Karpas-422 (cell line): ENCODE measurements at places on chromosomes 16 and 17.

DNA sequence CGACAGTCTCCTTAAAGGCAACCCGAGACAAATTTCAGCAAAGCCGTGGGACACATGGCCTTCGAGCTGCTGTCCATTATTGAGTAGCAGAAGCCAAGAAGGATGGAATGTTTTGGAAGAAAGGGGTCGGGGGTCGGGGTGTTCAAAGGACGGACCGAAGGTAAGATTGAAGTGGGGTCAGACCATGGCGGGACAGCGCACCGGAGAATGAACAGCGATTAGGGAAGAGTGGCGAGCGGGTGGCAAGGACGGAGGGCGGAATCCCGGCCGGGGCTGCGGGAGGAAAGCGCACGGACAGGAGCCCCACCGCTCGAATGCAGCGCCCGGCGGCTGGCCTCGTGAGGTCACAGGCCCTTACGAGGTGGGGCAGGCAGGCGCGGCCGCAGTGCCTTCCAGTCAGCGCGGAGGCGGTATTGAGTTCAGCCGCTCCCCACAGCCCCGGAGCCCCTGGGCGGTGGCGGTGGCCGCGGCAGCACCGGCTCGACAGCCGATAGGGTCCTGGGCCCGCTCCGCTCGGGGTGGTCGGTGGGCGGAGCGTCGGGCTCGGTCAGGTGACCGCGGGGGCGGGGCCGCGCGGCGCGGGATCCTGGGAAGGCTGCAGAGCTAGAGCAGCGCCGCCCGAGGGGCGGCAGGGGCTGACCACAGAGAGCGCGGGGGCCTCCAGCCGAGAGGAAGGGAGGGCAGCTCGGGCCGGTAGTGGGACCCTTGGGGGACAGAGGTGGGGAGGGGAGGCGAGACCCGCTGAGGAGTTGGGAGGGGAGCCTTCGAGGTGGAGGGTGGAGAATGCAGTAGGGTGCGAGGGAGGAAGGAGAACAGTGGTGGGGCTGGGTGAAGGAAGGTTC, at the start of gene EFCAB13:
TSS of gene EFCAB13 (plus strand) at position 574 of the 842 bp plus-strand sequence. CDS start 4,399 bp downstream, outside the sequence.
- no peaks in the 10 kb centered on the region for H3K27me3 ChIP-seq
- DNase-seq: no peak
- peaks cover 18% of the 10 kb centered on the region for H3K4me1 ChIP-seq
- peak within 1 kb of the TSS; percentile 65 for H3K4me3 ChIP-seq
- H3K27ac ChIP-seq: no peak within 1 kb of the TSS
- no peaks in the 10 kb centered on the region for H3K36me3 ChIP-seq

GRCh38 chr17:48102798-48103715, 1.8 kb upstream of the CBX1 start:
- no peaks in the 10 kb centered on the region for H3K27me3 ChIP-seq
- H3K4me3 ChIP-seq: no peak overlapping the region
- no peak overlapping the region for H3K27ac ChIP-seq

- H3K4me1 ChIP-seq: no peaks in the 10 kb centered on the region
- no peak for DNase-seq
- H3K27ac ChIP-seq: no peak overlapping the region
Observed at GRCh38 chr17:61662741-61663140, 71.7 kb upstream of the NACA2 start.

GRCh38 chr16:86091976-86092375, 193.0 kb downstream of the IRF8 start:
- H3K27ac ChIP-seq: no peak overlapping the region
- H3K4me1 ChIP-seq: no peaks in the 10 kb centered on the region
- no peaks in the 10 kb centered on the region for H3K27me3 ChIP-seq
- no peak overlapping the region for H3K4me3 ChIP-seq
- H3K36me3 ChIP-seq: no peaks in the 10 kb centered on the region

- DNase-seq: no peak
- peaks cover 55% of the 10 kb centered on the region for H3K36me3 ChIP-seq
- H3K27ac ChIP-seq: peak overlapping the region; percentile 99
- H3K4me3 ChIP-seq: no peak overlapping the region
- peaks cover 97% of the 10 kb centered on the region for H3K4me1 ChIP-seq
Observed at GRCh38 chr16:81861915-81862314, 82.8 kb downstream of the PLCG2 start.

DNA sequence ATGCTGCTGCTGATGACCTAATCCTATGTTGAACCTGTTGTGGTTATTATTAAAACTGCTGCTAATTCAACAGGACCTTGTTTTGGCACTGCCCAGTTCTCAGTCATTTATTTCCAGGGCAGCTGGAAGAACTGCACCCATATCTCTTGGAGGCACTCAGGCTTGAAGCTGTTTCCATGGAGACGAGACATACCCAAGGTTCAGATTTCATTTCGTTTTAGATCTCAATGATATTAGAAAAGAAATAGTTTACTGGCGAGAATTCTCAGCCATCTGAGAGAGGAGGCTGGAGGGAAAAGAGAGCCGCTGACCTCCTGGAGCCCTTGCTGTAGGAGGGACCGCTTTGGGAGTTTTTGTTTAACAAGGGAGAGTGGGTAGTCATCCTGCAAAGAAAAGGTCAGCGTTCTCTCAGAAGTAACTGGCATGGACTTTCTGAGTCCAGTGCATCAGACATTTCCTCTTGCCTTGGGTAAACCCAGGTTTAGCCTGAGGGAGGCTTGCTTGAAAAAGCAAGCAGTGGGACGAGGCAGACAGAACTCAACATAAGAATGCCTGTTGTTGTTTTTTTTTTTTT, 75.4 kb downstream of the YPEL2 start:
- peak; percentile 47 for DNase-seq
- no peaks in the 10 kb centered on the region for H3K27me3 ChIP-seq
- no peak overlapping the region for H3K27ac ChIP-seq
- H3K36me3 ChIP-seq: no peaks in the 10 kb centered on the region

DNA sequence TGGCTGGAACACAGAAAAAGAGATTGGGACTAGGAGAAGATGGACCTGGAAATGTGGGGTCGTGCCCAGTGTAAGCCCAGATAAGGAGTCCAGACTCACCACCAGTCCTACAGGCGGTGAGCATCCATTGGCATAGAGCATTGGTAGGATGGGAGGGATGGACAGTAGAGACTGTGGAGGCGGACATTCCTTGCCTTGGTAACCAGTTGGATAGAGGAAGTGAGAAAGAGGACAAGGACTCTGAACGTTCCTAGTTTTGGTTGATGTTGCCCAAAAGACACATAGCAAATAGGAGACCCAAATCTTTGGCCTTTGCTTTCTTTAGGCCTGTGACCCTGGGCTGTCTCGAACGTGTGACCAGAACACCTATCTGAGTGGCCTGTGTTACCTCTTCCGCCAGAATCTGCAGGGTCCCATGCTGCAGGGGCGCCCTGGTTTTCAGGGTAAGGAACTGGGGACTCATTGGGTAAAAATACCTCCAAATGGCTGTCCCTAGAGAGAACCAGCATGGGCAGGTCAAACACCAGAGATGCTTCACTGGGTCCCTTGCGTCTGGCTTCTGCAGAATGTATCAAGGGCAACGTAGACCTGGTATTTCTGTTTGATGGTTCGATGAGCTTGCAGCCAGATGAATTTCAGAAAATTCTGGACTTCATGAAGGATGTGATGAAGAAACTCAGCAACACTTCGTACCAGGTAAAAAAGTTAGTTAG, 6.4 kb downstream of the ITGAL start:
- peaks cover 5% of the 10 kb centered on the region for H3K4me1 ChIP-seq
- H3K4me3 ChIP-seq: no peak overlapping the region
- no peaks in the 10 kb centered on the region for H3K36me3 ChIP-seq
- H3K27me3 ChIP-seq: no peaks in the 10 kb centered on the region
- no peak overlapping the region for H3K27ac ChIP-seq

DNA sequence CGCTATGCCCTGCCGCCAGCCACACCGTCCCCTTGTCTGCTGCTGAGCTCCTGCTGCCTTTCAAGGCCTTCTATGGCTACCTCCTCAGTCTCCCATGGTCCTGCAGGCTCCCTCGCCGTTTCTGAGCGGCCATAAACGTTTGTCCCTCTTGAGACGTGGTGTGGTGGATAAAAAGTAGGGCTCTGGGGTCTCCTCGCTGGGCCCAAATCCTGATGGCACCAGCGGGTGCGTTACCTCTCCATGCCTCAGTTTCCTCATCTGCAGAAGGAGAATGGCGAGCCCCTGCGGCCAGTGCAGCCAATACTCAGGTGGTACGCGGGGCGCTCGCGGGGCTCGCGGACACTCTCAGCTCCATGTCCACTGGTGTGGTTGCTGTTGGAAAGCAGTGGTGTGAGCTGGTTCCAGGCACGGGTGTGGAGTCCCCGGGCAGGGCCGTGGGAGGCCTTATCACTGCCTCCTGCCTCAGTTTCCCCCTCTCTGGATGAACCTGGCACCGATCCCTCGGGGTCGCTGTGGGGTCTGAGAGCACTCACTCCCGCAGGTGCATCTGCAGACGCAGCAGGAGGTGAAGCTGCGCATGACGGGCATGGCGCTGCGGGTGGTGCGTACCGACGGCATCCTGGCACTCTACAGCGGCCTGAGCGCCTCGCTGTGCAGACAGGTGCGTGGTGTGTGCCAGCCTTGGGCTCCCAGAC, 2.5 kb downstream of the SLC25A10 start:
- DNase-seq: no peak
- no peak overlapping the region for H3K27ac ChIP-seq
- no peaks in the 10 kb centered on the region for H3K36me3 ChIP-seq
- peaks cover 29% of the 10 kb centered on the region for H3K4me1 ChIP-seq
